ENCODE measurements at places on chromosomes 13 and 19. TPM values are rescaled to one million over a fixed set of nuclear protein-coding genes. Genes with fewer than 3 reads are reported as not detected.

GRCh38 chr13:55660851-55661250, 1479.9 kb upstream of the PRR20A start:
- H3K36me3 ChIP-seq = no peaks in the 10 kb centered on the region
- H3K4me1 ChIP-seq = no peaks in the 10 kb centered on the region
- no peak for DNase-seq
- no peak overlapping the region for H3K27ac ChIP-seq
- H3K27me3 ChIP-seq = no peaks in the 10 kb centered on the region

DNA sequence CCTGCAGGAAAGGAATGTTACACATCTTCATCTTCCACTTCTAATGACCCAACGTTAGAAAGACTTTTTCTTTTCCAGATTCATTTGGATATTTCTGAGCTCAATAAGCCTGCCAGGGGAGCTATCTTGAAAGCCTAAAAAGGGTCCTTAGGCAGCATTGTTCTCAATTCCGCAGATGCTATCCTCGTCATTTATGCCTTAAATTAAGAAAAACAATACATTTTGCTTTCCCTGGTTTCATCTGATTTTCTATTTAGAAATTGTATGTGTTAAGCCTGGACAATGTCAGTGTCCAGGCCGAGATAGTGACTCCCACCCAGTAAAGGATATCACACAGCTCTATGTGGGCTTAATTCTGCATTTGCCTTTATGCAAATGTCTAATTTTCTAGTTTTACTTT, 721.3 kb downstream of the DIAPH3 start:
- H3K36me3 ChIP-seq = no peaks in the 10 kb centered on the region
- no peak overlapping the region for H3K4me3 ChIP-seq
- H3K27me3 ChIP-seq = no peaks in the 10 kb centered on the region
- H3K4me1 ChIP-seq = no peaks in the 10 kb centered on the region
- H3K27ac ChIP-seq = no peak overlapping the region

DNA sequence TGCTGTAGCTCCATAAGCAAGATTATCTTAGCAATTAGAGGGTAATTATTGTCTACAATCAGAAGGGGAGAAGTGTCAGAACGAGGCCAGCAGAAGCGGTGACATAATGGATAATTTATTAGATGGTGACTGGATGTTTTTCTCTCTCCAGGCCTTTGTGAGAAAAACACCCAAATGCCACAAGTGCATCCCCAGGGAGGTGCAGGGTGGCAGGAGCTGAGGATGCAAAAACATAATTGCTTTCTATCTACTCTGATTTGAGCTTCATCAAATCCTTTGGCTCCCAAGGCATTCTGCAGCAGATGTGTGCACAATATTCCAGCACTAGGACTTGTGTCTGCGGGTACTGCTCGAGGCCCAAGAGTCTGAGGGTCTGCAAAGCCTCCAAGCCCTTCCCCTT, 220.1 kb upstream of the SERP2 start:
- peaks cover 2% of the 10 kb centered on the region for H3K4me1 ChIP-seq
- no peaks in the 10 kb centered on the region for H3K36me3 ChIP-seq
- no peaks in the 10 kb centered on the region for H3K27me3 ChIP-seq
- H3K4me3 ChIP-seq = no peak overlapping the region
- no peak overlapping the region for H3K27ac ChIP-seq

GRCh38 chr13:48505597-48506091, 27.2 kb downstream of the RCBTB2 start:
- no peaks in the 10 kb centered on the region for H3K36me3 ChIP-seq
- H3K27ac ChIP-seq = peak overlapping the region; percentile 32
- H3K27me3 ChIP-seq = no peaks in the 10 kb centered on the region
- peak; percentile 71 for DNase-seq

FAAP24 gene
- total RNA-seq = 2.2 TPM

DNA sequence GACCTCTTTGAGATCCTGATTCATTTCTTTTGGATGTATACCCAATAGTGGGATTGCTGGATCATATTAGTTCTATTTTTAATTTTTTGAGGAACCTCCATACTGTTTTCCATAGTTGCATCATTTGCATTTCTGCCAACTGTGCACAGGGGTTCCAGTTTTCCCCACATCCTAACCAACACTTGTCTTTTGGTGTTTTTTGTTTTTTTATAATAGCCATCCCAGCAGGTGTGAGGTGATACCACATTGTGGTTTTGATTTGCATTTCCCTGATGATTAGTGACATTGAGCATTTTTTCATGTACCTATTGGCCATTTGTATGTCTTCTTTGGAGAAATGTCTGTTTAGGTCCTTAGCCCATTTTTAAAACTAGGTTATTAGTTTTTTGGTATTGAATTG, 18.8 kb upstream of the GPR183 start:
- peaks cover 12% of the 10 kb centered on the region for H3K4me1 ChIP-seq
- DNase-seq = no peak
- H3K27ac ChIP-seq = no peak overlapping the region

- no peaks in the 10 kb centered on the region for H3K27me3 ChIP-seq
- no peaks in the 10 kb centered on the region for H3K4me1 ChIP-seq
- H3K27ac ChIP-seq = no peak overlapping the region
- H3K4me3 ChIP-seq = no peak overlapping the region
- DNase-seq = peak; percentile 37
Measured at GRCh38 chr13:74026753-74027152, 107.5 kb downstream of the KLF12 start.

GRCh38 chr13:111949311-111949710, 117.6 kb upstream of the SOX1 start:
- H3K27ac ChIP-seq = no peak overlapping the region
- H3K4me3 ChIP-seq = no peak overlapping the region
- H3K4me1 ChIP-seq = no peaks in the 10 kb centered on the region
- no peak for DNase-seq

DNA sequence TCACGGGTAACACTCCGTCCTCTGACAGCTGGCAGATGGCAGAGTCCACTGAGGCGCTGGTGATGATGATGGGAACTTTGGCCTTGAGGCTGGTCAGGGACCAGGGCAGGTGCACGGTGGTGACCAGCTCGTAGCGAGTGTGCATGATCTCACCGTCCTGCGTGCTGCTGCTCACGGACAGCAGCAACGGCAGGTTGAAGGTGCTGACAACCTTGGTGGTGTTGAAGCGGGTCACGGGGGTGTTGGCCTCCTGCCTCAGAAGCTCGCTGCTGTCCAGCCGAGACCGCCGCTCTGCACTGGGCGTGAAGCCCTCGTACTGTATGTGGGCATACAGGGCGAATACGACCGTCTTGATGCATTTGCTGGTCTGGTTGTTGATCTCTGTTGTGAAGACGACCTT, 11.6 kb downstream of the ARRDC5 start:
- H3K27ac ChIP-seq = no peak overlapping the region
- no peaks in the 10 kb centered on the region for H3K36me3 ChIP-seq
- H3K4me1 ChIP-seq = no peaks in the 10 kb centered on the region
- no peaks in the 10 kb centered on the region for H3K27me3 ChIP-seq
- DNase-seq = no peak

DNA sequence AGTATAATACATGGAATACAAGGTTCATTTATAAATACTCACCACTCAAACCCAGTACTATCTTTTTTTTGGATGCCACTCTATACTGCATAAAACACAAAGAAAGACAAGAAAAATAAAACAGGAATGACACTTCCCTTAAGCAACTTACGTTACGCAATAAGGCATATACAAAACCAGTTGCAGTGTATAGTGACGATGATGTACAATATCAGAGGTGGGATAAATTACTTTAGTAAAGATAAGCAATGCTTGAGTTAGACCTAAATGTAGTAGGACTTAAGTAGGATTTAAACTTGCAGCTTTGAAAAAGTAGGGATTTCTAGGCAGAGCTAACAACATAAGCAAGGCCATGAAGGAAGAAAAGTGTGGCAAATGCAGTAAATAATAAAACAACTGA, 374.9 kb downstream of the SPRY2 start:
- H3K4me3 ChIP-seq = no peak overlapping the region
- peaks cover 3% of the 10 kb centered on the region for H3K4me1 ChIP-seq
- H3K36me3 ChIP-seq = no peaks in the 10 kb centered on the region
- H3K27ac ChIP-seq = no peak overlapping the region

- H3K27me3 ChIP-seq = no peaks in the 10 kb centered on the region
- peak; percentile 82 for DNase-seq
- peaks cover 3% of the 10 kb centered on the region for H3K4me1 ChIP-seq
- H3K36me3 ChIP-seq = no peaks in the 10 kb centered on the region
Measured at GRCh38 chr13:93603043-93603442, 376.4 kb downstream of the GPC6 start.

FGF21 gene
- total RNA-seq = not detected

DAND5 gene
- not detected for total RNA-seq

DNA sequence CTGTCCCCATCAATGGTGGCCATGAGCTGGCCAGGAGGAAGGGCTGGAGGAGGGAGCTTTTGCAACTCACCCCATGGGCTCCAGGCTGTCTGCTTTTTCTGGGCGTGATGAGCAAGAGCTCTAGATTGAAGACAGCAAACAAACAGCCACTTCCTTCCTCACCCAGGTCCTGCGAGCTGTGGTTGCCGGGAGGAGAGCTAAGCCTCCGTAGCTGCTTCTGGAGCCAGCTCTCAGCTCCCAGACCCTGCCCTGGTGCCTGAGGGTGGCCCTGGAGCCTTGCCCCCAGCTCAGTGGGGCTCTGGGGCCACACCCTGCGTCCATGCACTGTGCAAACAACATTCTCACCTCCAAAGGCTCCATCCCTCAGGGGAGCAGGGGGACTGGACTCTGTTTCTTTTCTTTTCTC, 6.2 kb downstream of the MYO1F start:
- H3K4me3 ChIP-seq = no peak overlapping the region
- peak; percentile 68 for DNase-seq
- H3K27me3 ChIP-seq = no peaks in the 10 kb centered on the region
- H3K36me3 ChIP-seq = no peaks in the 10 kb centered on the region

DNA sequence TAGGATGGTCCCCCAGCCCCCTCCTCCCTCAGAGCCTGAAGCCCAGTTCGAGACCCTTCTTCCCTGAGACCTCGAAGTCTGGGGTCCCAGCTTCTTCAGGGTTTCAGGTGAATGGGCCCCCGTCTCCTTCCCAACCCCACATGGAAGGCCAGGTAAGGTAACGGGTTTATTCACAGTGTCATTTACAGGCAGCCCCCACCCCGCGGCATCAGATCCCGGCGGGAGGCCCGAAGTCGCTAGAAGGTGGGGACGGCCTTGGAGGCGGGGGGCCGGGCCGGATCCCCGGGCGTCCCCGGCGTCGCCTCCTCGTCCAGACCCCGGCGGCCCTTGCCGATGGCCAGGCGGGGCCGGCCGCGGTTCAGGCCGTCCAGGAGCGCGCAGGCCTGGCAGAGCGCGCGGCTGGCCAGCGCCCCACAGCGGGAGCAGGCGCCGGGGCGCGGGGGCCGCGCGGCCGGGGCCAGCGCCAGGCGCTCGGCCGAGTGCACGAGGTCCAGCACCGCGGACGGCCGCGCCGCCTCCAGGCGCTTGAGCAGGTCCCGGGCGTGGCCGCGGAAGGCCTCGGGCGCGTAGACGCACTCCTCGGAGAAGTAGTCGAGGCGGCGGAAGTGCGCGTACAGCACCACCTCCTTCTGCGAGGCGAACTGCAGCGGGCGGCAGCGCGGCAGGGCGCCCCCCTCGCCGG, 9.7 kb downstream of the CTU1 start:
- H3K27ac ChIP-seq = no peak overlapping the region
- peaks cover 19% of the 10 kb centered on the region for H3K36me3 ChIP-seq
- H3K4me3 ChIP-seq = no peak overlapping the region
- no peaks in the 10 kb centered on the region for H3K4me1 ChIP-seq
- no peaks in the 10 kb centered on the region for H3K27me3 ChIP-seq
- DNase-seq = no peak

SLC27A5 gene
- 7.5 TPM for total RNA-seq

CYP2A7 gene
- not detected for total RNA-seq

DNA sequence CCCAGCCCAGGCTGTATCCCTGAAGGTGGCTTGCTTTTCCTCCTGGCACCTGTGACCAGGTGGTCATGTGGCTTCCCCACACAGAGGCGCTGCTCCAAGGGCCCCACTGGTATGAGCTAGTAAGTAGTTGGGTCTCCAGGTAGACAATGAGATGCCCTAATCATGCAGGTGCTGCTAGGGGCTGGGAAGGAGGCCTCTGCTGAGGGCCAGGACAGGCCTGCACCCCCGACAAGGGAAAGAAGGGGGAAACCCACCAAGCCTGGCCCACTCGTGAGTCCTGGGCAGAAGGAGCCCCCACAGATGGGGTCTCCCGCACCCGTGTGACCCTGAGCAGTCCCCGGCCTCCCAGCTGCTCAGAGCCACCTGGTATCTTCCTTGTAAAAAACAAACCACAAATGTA, 13.2 kb downstream of the PEX11G start:
- H3K4me3 ChIP-seq = no peak overlapping the region
- H3K27ac ChIP-seq = no peak overlapping the region
- no peak for DNase-seq
- peaks cover 15% of the 10 kb centered on the region for H3K36me3 ChIP-seq
- H3K4me1 ChIP-seq = peaks cover 2% of the 10 kb centered on the region

DNA sequence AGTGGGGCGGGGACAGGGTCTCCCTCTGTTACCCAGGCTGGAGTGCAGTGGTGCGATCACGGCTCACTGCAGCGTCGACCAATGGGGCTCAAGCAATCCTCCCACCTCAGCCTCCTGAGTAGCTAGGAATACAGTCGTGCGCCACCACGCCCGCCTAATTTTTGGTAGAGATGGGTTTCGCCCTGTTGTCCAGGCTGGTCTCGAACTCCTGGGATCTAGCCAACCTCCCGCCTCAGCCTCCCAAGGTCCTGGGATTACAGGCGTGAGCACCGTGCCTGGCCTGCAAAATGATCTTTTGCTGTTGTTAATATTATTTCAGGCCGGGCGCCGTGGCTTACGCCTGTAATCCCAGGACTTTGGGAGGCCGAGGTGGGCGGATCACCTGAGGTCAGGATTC, 621 bp upstream of the TGDS start:
- no peaks in the 10 kb centered on the region for H3K27me3 ChIP-seq
- no peak for DNase-seq
- peaks cover 5% of the 10 kb centered on the region for H3K36me3 ChIP-seq
- H3K4me1 ChIP-seq = peaks cover 9% of the 10 kb centered on the region
- H3K27ac ChIP-seq = no peak overlapping the region

DNA sequence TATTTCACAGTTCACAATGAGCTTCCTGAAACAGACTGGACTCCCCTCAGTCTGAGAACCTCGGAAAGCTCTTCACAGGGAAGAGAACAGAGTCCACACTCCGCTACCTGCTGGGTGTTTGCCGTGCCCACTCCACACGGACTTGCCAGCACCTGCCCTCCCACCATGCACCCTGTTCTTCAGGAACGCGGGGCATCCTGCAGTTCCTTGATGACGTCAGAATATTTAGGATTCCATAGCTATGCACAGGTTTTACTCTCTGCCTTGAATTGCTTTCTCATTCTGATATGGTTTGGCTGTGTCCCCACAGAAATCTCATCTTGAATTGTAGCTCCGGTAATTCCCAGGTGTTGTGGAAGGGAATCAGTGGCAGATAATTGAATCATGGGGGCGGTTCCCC, 74.4 kb upstream of the FARP1 start:
- H3K4me1 ChIP-seq = no peaks in the 10 kb centered on the region
- no peak overlapping the region for H3K27ac ChIP-seq
- H3K36me3 ChIP-seq = no peaks in the 10 kb centered on the region
- no peak overlapping the region for H3K4me3 ChIP-seq

GRCh38 chr13:40192452-40192851, 474.0 kb downstream of the FOXO1 start:
- no peak overlapping the region for H3K27ac ChIP-seq
- DNase-seq = no peak
- no peaks in the 10 kb centered on the region for H3K27me3 ChIP-seq
- no peak overlapping the region for H3K4me3 ChIP-seq
- no peaks in the 10 kb centered on the region for H3K36me3 ChIP-seq

ANKRD24 gene
- 0.18 TPM for total RNA-seq

- no peak overlapping the region for H3K4me3 ChIP-seq
- no peaks in the 10 kb centered on the region for H3K4me1 ChIP-seq
- H3K36me3 ChIP-seq = no peaks in the 10 kb centered on the region
- DNase-seq = no peak
- H3K27ac ChIP-seq = no peak overlapping the region
- H3K27me3 ChIP-seq = no peaks in the 10 kb centered on the region
Measured at GRCh38 chr13:96551546-96551945, 442.7 kb downstream of the OXGR1 start.

PRTN3 gene
- not detected for total RNA-seq

ZFP30 gene
- total RNA-seq = 10.2 TPM

GNG7 gene
- total RNA-seq = under 0.01 TPM

Measured in IMR-90 (cell line).